SW 1271 (cell line): ENCODE measurements at places on chromosomes 12 and 14.

DNA sequence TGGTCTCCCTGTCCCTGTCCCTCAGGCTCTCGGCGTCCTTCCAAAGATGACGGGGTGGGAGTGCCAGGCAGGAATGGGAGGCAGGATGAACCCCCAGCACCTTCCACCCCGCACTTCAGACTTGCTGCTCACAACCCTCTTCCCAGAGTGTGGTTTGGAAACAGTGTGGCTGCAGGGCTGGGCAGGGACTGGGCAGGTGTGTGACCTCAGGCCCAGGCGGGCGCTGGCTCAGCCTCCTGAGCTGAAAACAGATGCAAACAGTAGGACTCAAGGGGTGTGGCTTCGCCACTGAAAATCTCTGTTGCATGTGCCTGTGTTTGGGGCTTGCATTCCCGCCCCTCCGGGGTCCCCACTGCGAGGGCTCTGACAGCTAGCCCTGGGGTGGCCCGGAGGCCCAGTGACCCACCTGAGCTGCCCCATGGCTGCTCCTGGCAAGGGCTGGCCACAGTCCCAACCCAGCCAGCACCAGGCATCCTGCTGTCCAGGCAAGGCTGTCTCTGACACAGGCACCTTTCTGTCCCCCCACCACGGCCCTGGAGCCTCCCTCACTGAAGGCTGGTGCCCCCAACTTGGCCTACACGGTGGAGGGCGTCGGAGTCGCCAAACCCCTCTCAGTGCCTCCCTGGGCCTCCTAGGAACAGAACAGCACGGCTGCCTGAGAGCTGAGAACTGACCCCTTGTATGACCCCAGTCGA is 46.1 kb downstream of the BEGAIN start:
- no peak for DNase-seq

DNA sequence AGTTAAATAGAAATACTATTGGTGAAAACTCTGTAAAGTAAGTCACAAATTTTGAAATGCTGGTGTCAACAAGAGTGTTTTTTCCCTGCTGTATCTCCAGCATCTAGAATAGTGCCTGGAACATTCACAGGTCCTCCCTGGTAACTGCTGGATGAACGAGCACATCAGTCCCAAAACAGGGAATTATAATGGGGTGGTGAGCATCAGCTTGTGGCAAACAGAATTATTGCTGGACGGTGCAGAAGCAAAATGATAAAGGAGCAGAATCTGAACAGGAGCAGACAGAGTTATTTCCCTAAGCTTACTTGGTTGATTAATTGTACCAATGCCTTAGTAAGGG is 129.9 kb downstream of the GRIP1 start:
- no peak for DNase-seq

DNA sequence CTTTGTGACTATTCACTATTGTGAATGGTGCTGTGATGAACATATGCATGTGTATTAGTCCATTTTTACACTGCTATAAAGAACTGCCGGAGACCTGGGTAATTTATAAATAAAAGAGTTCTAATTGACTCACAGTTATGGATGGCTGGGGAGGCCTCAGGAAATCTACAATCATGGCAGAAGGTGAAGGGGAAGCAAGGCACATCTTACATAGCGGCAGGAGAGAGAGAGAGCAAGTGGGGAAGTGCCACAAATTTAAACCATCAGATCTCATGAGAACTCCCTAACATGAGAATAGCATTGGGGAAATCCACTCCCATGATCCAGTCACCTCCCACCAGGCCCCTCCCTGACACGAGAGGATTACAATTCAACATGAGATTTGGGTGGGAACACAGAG is 90.8 kb downstream of the ATP23 start:
- DNase-seq, result no peak

DNA sequence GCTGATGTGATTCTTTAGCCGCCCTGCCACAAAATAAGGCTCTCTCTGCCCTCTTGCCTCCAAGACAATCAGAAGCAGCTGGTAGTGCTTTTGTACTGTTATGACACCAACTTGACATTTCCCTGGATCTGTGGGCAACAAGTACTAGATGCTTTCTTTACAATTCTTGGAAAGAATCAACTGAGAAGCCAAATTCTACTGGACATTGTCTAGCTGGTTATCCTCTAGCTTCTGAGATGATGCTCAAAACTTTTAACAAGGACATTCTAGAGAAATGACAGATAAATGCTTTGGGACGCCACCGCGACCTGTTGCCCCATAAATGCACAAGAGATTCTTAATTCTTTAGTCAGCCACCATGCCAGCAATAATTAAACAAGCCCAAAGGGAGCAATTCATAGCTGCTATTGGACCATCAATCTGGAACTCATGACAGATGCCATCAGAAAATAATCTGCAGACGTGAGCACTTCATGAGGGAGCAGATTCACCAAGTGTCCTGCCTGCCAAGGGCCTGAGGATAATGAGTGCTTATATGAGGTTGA is 22.8 kb downstream of the FMNL3 start:
- DNase-seq, result no peak

- peak; percentile 66 for DNase-seq
Measured at GRCh38 chr12:53048780-53049401, 974 bp upstream of the TNS2 start.
